ENCODE measurements at places on chromosomes 6 and 20.

DNA sequence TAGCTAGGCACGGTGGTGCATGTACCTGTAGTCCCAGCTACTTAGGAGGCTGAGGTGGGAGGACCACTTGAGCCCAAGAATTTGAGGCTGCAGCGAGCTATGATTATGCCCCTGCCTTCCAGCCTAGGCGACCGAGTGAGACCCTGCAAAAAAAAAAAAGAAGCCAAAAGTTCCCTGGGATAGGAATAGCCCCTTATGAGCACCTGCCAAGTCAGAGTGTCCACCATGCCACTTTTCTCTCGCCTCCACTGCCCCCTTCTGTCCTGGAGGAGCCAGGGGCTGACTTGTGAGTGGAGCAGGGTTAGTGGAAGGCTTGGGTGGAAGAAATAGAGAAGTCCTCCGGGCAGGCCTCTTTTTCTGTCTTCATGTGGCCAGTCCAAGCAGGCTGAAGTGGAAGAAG lies 12.1 kb upstream of the DDX27 start:
- no peak for DNase-seq

DNA sequence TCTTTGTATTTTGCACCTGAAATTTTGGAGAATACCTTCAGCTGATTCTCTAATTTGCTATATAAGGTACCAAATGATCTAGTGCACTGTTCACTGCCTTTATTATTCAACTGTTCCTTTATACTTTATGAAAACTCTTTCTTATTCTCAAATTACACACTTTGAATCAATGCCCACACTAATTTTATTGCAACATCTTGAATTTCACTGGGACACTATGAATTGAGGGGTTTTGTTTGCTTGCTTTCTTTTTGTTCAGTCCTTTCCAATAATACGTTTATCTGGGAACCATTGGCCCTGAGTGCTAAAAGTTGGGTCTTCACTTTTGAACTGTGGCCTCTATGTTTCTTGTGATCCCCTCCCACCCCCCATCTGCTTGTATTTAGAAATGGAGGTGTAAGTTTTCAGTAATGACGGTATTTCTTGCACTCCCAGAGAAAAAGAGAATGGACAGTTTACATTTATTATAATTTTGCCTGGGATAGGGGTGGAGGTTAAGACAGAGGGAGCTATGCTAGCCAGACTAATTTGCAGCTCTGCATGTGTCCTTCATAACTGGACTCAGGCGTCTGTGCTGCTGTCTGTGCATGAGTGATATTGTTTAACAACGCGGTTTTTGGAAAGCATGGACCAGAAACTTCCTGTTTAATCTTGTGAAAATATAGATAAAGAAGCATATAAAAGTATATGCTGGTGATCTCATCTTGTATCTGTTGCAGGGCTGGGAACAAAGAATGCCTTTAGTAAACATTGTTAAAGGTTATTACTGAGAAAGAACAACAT lies 98.1 kb downstream of the DNAH8 start:
- no peak for DNase-seq

DNA sequence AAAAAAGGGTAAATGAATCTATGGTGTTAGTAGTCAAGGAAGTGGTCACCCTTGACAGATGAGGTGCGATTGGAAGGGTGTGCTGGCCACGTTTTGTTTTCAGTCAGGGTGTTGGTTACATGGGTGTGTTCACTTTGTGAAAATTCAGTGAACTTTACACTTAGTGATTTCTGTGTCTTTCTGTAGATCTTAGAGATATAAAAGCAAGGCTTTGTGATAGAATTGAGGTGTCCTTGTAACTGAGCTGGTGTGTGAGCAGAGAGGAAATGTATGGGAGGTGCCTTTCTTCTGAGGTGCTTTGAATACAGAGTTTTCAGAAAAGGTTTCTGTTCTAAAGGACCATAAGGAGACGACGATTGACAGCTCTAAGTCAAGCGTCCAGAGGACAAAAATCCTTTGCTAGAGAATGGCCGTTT lies 90.5 kb downstream of the SAMD3 start:
- DNase-seq, result no peak

- no peak for DNase-seq
Measured at GRCh38 chr20:33812152-33812849, 1.2 kb downstream of the CHMP4B start.

DNA sequence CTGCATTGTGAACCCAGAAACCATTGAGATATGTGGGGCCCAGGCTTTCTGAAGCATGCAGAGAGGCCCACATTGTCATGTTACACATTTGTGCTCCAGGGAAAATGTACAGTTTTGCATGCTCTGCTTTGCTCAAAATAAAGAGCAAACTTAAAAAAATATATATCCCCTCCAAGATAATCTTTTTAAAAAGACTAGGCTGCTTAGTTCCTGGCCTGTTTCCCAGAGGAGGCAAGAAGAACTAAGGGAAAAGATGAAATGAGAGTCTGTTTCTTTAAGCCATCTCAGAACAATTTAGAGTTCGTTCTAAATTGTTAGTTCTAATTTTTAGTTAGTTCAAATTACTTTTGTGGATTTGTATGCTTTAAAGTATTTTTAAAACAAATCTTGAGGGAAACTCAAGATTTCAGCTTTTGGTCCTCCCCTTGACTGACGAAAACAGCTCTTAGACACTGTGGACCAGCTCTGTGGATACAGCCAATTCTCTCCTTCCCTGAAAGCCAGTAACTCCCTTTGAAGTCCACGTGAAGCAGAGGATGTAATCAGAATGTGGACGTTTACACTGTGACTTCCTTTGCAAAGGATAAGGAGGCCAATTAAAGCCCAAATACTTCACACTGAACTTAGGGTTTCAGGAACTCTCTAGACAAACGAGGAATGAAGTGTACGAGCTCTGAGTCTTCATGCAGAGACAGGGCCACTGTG lies 84.7 kb downstream of the CD164 start:
- no peak for DNase-seq

DNA sequence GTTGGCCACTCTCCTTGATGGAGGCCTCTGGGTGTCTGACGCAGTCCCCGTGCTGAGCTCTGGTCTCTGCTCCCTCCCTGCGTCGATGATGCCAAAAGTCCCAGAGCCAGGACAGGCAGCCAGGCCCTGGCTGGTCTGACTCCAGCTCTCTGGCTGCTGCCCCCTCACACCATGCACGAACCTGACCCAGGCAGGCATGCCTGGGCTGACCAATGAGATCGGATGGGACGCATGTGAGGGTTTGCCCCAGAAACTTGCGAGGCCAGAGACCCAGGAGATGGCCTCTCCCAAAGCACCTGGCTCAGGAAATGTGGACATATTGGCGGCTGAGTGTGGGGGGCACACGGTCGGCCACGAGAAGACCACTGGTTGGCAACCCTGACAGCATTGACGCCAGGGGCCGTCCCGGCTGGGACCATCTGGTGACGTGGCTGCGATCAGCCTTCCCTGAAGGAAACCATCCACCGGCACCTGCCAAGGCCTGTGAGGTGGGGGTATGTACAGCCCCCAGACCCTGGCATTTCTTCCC lies 51.2 kb upstream of the FRMD1 start:
- DNase-seq, result no peak

DNA sequence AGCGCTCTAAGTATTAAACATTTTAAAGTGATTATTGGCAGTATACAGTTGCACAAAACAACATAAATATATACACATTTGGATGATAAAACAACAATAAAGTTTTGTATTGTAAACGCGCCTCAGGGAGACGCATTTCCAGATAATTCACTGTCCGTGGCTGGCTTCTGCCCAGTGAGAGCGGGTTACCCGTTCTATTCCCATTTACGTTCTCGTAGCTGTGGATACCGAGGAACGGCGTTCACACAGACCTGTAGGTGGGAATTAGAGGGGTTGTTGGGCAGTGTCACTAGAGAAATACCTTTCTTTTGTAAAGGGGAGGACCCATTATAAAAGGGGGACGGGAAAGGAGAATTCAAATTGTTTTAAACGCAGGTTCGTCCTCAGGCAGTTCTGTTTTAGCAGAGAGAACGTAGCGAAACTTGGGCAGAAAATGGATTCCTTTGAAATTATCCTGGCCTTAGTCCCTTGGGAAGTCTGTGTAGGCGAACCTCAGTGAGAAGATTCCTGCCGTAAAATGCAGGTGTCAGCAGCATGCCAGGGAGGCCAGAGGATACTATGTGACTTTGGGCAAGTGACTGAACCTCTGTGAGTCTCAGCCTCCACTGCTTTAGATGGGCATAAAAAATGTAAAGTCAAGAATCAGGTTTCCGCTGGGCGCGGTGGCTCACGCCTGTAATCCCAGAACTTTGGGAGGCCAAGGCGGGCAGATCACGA lies 756 bp downstream of the MTG2 start:
- DNase-seq, result no peak

DNA sequence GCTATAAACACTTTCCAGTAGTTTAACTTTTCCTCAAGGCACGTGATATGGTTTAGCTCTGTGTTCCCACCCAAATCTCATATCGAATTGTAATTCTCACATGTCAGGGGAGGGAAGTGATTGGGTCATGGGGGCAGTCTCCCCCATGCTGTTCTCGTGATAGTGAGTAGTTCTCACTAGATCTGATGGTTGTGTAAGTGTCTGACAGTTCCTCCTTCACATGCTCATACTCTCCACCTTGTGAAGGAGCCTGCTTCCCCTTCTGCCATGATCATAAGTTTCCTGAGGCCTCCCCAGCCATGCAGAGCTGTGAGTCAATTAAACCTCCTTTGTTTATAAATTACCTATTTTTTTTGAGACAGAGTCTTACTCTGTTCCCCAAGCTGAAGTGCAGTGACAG lies 127.9 kb downstream of the DTNBP1 start:
- DNase-seq, result no peak

DNA sequence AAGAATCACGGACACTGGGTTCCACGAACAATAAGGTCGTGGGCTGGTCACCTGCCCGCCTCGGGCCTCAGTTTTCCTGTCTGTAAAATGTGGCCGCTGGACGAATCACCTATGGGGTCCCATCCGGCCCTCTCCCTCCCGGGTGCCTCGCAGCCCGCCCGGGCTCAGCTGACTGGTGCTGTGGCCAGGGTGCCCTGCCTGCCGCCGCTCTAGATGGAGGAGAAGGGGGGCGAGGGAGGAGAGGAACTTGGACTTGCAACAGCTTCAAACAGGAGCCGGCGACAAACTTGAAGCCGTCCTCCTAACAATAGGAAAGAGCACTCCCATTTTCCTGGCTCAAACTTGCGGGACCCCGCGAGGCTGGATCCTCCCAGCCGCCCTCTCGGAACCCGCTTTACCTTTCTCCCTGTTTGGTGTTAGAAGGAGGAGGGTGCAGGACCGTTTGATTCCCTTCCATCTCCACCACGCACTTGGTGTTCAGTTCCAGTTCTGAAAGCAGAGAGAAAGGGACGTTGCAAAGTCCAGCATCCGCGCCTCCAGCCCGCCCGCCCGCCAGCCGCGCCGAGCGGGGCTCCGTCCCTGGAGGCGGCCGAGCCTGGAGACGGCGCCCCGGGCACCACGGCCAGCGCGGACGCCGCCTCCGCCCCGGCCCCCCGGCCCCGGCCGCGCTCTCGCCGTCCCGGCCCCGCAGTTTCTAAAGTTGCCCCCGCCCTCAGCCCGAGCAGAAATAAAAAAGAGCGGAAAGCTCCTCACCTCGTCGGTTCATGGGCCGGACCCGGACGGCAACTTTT lies 584 bp downstream of the KIF13A start:
- DNase-seq, result no peak

DNA sequence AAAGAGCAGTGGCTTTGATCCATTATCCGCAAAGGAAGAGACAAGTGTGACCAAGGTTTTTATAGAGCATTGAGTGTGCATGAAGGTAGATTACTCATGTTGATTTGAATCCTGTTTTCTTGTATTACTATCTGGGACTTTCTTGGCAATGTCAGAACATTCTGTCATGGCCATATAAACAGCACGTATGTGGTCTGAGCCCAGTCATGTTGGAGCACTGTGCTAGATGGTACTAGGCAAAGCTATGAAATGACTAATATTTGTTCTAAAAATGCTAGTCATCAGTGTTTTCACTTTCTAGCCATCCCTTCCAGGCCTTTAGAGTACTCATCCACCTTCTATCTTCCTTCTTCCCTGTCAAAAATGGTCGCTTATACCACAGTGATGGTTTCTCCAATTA lies 278.6 kb upstream of the FLRT3 start:
- no peak for DNase-seq

GRCh38 chr20:33475381-33476152 lies 14.3 kb upstream of the CBFA2T2 start:
- DNase-seq, result no peak

GRCh38 chr6:22294301-22294700 lies 2.5 kb downstream of the PRL start:
- no peak for DNase-seq

GRCh38 chr6:152976749-152977148 lies 6.1 kb downstream of the FBXO5 start:
- DNase-seq, result no peak

GRCh38 chr6:125987026-125987617 lies 782 bp downstream of the TRMT11 start:
- no peak for DNase-seq

DNA sequence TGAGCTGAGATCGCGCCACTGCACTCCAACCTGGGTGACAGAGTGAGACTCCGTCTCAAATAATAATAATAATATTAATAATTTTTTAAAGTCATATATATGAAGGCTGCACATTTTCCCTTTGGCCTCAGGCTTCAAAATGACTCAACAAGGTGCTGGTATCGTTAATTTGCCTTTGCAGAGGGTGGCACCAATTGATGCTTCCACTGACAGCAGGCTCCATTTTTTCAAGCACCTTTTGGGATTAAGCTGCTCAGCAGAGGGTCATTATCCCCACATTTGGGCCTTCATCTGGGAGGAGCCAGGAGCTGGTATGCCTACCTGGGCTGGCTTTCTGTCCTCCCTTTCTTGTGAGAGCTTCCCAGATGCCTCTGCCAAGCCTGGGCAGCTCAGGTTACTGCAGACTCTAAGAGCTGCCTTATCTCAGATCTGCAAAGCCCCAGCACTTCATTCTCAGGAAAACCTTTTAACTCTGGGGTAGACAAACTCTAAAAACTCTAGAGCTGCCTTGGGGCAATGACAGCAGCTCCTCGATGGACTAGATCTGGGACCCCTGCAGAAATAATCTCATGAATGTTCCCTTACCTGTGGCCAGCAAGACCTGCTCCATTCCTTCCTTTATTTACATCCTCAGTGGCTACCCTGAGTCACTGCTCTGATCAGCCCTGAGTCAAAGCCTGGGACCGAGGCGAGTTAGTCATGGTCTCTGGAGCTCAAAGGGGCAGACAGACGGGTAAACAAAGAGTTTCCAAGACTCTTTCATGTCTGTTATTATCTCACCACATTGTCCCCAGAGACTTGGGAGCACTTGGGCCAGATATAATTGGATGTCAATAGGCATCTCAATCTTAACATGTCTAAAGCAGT lies 80.0 kb upstream of the EYA2 start:
- no peak for DNase-seq

GRCh38 chr20:53751620-53752318 lies 158.1 kb upstream of the ZNF217 start:
- no peak for DNase-seq

- no peak for DNase-seq
Measured at GRCh38 chr20:43825581-43825980, 89.1 kb upstream of the TOX2 start.
